HepG2 (cell line): ENCODE measurements at places on chromosomes 12 and 14. TPM values are rescaled to one million over a fixed set of nuclear protein-coding genes. Genes with fewer than 3 reads are reported as not detected.

DNA sequence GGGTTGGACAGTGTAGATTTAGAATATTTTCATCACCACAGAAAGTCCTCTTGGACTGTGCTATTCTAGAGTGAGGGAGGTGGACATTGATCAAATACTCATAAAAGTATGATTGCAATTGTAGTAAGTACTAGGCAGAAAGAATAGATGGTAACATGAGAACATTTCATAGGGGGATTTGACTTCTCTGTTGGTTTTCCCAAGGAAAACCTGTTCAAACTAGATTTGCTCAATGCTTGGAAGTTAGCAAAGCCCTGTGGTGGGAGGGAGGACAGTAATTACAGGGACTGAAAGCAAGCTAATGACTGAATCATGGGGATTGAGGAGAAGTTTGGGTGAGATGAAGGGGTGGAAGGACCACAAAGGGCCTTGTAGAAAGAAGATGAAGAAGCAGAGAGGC, 24.4 kb upstream of the EID3 start:
- no peak for DNase-seq

GRCh38 chr12:64735442-64735841, 23.8 kb downstream of the GNS start:
- no peak for DNase-seq

RERGL gene
- not detected in 2 replicates for total RNA-seq

AICDA gene
- not detected in 2 replicates for total RNA-seq

MUCL1 gene
- not detected in 2 replicates for total RNA-seq
